ENCODE measurements at places on chromosomes 6 and 20.

DNA sequence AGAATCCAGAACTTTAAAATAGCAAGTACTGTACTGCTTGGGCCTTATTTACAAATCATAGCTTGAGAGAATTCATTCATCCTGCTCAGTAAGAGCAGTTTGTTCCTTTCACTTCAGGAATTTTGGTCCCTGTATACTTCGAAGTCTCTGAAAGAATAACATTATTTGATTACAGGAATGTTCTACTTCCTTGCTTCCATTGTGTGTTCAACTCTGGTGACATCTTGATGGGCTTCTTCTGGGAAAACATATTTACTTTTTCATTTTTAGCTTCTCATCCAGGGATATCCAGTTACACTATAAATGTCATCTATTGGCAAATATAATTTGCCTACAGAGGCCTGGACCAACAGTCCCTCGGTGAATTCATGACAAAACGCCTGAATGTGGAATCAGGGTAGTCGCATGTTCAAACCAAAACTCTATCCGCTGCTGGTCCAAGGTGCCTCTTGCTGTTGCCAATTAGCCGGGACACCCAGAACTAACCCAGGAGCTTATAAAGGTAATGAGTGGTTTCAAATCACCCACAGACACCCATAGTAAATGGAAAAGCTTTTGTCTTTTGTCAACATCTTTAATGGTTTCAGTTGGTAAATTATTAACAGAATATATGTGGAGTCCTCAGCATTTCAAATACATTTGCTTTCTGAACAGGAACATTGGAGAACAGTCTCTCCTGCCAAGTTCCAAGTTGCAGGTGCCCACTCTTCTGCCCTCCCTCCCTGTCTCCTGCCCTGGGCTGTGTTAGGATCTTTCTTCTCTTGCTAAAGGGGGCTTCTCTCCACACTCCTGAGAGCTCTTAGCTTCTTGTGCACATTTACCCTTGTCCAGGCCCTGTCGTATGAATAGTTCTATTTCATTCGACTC, 162.5 kb upstream of the CITED2 start:
- DNase-seq, result no peak

- DNase-seq, result no peak
Observed at GRCh38 chr20:52001999-52002666, 189.4 kb downstream of the ZFP64 start.

DNA sequence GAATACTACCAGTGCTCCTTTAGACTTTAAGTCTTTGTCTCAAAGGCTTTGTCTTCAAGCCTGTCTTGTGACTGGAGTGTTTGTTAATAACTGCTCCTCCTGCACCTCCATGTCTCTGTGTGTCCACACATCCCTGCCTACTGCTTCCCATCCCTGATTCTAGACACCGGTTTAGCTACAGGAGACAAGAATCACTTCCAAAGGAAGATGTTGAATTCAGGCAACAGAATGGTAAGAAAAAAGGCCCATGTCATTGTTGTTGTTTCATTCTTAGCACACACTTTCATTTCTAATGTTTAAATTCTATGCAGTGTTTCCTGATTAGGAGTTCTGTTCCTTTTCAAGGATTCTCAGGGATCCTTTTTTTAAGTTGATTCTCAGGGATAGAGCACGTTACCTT, 293.6 kb upstream of the STXBP5 start:
- DNase-seq, result no peak

DNA sequence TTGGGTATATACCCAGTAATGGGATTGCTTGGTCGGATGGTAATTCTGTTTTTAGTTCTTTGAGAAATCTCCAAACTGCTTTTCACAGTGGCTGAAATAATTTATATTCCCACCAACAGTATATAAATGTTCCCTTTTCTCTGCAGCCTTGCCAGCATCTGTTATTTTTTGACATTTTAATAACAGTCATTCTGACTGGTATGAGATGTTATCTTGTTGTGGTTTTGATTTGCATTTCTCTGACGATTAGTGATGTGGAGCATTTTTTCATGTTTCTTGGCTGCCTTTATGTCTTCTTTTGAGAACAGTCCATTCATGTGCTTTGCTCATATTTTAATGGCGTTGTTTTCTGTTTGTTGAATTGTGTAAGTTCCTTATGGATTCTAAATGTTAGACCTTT, 641.6 kb downstream of the HACE1 start:
- DNase-seq, result no peak

GRCh38 chr6:91407706-91408105, 820.8 kb upstream of the MAP3K7 start:
- no peak for DNase-seq

DNA sequence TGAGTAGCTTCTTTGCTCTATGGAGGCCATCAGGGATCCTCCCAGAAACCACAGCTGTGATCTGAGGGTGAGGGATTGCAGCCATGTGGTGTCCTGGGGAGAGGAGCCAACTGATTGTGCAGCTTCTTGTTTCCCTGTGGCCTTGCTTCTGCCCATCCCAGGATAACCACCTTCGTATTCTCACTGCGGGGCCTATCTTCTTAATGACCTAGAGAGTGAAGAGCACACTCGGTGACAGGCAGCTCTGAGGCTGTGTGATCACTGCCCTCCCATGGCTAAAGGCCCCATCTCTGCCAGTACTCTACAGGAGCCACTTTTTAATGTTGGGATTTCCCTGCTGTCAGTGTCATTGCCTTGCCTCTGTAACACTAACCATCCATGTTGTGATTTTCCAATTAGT, 5.3 kb upstream of the RAET1L start:
- no peak for DNase-seq

- DNase-seq, result no peak
Observed at GRCh38 chr20:56151834-56152233, 96.7 kb upstream of the MC3R start.

- no peak for DNase-seq
Observed at GRCh38 chr6:128617285-128617684, 96.9 kb upstream of the PTPRK start.

- DNase-seq, result no peak
Observed at GRCh38 chr6:14616656-14617055, 499.1 kb downstream of the CD83 start.

- DNase-seq, result peak; percentile 85
Observed at GRCh38 chr6:112087136-112087911, at the start of the genes FAM229B and TUBE1. FAM229B (plus strand) TSS chr6:112087591; CDS start chr6:112099284, 11,693 bp downstream. TUBE1 (minus strand) TSS chr6:112087482; CDS start chr6:112087434, 48 bp downstream.

GRCh38 chr6:105824732-105825131, 261.4 kb upstream of the PRDM1 start:
- no peak for DNase-seq

- DNase-seq, result no peak
Observed at GRCh38 chr20:5430670-5431069, 113.9 kb upstream of the PROKR2 start.

- no peak for DNase-seq
Observed at GRCh38 chr6:17478223-17478907, 85.0 kb downstream of the CAP2 start.

- no peak for DNase-seq
Observed at GRCh38 chr6:111692327-111693164, 86.9 kb upstream of the TRAF3IP2 start.

DNA sequence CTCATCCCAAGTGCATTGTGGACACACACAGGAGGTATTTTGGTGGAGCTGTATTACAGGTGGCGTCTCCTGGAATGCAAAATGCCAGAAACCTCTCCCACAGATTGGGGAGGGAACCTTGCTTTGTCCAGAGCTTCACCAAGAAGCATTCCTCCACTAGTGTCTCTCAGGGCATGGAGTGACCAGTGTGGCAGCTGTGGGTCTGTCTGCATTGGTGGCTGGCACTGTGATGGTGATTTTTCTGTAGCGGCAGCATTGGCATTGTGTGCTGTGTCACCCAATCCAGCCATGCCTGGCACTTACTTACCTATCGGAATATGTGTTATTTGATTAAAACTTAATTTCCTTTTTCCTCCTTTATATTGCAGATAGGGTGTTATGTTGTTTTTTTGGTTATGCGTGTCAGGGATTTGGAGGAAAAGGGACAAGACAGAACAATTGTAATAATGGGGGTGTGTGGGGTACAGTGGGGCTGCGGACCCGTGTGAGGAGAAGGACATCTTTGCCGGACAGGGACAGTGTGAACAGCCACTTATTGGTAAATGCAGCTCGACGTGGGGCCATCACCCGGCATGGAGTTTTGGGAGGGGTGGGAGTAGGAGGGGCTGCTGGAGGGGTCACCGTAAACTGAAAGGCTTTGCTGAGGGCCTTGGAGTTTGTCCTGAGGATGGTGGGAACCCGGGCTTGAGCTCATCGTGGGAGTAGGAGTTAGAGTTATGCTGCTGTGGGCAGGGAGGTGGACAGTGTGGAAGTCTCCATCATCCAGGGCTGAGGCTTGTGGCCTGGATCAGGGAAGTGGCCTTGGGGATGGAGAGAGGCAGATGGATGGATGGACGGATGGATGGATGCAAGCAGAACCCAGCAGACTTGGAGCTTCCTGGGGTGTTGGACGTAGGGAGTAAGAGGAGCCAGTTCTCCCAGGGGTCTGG, 105.0 kb downstream of the SYCP2 start:
- DNase-seq, result no peak

DNA sequence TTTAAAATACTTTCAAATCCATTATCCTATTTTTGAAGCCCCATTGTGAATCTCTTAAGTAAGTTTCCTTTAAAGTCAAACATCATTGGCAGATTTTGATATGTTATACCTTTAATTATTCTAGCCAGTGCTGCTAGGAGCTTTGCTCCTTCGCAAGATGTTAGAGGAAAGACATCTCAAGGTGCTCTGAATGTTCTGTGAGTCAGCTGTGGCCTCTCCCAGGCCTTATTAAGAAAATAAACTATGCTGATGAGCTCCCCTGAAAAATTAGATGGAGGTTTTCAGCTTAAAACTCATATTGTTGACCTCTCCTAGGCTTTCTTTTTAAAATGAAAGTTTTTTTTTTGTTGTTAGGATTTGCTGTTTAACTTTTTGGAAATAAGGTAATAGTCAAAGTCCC, 57.3 kb downstream of the TRAF3IP2 start:
- DNase-seq, result no peak

DNA sequence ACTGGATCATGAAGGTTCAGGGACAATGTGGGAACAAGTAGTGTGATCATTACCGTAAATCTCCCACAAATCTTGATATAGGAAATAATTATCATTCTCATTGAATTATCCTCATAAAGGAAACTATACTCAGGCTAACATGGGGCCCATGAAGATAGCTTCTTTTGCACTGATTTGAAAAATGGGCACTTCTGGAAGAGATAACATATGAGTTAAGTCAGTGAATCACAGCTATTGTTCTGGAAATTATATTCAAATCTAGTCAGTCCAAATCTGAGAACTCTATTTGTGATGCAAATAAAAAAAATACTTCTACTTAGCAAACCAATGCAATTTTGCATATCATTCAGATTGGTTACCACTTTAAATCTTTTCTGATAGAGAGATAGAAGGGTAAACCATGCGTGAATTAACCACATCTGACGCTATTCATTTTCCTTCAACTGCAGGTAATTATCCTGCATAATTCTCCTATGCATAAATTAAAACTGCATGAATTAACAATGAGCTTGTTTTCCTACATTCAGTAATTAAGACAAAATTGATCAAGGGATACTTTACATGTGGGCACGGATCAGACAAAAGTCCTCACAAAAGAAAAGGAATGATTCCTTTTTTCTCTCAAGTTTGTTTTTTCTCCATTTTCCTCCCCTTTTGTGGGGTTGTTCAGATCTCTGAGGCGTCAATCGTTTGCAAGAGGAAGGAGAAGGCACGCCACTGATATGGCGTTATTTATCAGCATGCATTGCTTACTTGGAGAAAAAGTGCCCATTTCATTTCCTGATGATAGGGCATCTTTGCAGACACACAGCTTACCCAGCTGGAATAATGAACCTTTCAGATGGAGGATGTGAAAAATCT, 36.4 kb downstream of the RIPOR2 start:
- no peak for DNase-seq

DNA sequence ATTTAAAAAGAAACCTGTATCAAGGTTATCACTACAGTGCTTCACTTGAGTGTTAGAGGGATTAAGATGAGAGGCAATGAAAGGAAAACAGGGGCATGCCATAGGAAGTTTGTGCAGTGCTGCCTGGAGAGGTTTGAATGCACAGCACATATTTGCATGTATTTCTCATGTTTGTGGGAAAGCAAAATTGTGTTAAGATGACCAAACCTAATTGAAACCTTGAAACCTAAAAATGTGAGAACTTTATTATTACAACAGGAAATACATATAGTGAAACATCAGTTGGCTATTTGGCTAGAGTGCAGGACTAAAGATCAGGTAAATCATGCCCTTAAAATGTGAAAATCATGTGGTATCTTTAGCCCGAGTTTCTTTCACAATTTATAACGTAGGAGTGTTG, 8.5 kb upstream of the TBXT start:
- no peak for DNase-seq

DNA sequence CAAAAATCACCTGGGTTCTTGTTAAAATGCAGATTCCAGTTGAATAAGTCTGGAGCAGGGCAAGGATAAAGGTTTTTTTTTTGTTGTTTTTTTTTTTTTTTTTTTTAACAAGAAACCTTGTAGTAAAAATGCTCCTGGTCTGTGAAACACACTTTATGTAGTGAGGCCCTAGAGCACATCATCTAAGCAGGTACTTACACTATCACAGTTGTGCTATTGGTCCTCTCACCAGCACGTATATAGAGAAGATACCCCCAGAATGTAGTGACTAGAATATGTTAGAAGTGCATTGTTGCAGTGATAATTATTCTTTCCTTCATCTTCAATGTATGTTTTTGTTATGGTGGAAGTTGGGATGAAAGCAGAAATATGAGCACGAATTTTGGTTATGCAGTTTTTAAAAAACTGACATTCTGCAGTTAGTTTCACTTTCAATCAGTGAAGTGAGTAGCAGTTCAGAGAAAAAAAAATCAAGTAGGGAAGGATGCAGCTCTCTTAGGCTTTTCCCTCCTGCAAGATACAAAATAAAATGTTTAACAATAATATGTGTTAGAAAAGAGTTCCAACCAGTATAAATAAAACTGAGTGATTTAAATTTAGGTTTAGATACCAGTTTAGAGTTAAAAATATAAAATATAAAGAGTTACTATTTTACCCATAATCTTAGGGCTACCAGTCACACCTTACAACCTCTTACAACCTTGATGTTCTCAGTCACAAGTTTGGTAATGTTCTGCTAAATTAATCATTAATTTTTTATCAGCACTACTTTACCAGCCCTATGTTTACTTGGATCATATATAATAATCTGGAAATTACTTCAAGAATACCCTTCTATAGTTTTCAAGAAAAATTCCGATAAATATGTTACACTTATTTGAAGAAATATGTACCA, 9.2 kb upstream of the DEFB113 start:
- no peak for DNase-seq

GRCh38 chr6:106149472-106150069, 63.4 kb downstream of the PRDM1 start:
- no peak for DNase-seq

- no peak for DNase-seq
Observed at GRCh38 chr6:1027795-1028569, 283.9 kb upstream of the FOXQ1 start.

- DNase-seq, result no peak
Observed at GRCh38 chr20:1721687-1722512, 64.3 kb upstream of the SIRPG start.

- DNase-seq, result no peak
Observed at GRCh38 chr20:42392442-42392841, 774.3 kb upstream of the CHD6 start.

All from NCI-H2107 (cell line).